Central memory CD4-positive, alpha-beta T cell (primary cell): ENCODE measurements at places on chromosomes 16 and 17.

GRCh38 chr16:30482366-30482765 is 9.8 kb downstream of the ITGAL start:
- DNase-seq, result no peak

GRCh38 chr17:82419540-82419939 is 1.2 kb upstream of the OGFOD3 start:
- DNase-seq, result no peak

DNA sequence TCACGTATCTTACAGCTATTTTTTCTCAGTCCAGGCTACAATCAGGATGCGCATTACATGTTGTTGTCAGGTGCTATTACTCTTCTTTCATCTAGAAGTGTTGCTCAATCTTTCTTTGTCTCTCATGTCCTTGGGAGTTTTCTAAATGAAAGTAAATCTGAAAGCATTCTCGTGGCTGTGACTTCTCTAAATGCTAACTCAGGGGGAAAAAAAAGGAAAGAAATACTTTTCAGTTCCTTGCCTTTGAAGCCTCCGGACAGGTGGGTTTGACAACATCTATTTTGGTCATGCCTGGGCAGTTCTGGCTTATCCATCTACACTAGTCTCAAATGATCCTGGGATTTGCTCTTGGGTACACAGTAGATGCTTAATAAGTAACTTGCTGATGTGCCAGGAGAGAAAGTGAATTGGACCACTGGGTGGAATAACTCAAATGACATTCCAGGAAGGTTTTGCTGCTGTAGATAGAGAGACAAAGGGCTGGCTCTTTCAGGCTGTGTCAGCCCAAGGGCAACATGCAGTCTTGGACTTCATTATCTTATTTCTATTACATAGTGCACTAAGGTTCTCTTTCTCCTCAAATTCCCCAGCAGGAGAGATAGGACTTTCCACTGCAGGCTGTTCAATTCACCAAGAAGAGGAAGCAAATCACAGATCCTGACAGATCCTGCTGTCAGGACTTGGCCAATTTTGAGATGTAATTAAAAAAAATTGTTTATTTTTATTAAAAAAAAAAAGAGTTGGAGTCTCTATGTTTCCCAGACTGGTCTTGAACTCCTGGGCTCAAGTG is 63.6 kb upstream of the NFAT5 start:
- DNase-seq, result no peak

DNA sequence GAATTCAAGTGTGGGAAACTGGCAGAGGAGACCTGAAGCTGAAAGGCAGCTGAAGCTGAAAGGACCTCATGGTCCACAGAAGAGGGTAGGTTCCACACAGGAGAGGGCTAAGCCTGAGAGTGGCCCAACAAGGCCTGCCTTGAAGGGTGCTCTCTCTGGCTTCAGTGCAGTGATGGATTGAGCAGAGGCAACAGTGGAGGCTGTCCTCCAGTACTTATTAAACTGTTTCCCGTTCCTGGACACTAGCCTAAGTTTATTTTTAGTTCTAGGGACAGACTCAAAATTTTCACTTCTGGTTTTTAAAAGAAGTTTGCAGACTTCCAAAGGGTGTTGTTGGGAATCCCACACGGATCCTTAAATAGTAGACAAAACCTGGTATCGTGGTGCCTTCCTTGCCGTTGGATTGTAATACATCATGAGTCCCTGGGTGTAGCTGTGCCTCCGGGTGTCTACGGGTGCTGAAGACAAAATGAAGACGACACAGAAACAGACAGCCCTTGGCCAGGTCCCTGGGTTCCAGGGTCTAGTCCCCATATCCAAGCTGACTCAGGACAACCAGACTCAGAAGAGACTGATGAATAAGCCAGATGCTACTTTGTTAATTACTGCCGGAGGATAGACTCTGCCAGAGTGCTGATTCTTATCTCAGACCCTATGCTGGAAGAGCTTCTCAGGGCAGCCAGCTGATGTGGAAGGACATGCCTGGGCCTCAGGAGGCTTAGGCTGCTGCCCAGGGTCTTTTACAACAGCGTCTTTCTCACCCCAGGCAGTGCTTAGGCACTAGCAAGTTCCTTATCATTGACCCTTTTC is 7.1 kb upstream of the CMTM4 start:
- no peak for DNase-seq

DNA sequence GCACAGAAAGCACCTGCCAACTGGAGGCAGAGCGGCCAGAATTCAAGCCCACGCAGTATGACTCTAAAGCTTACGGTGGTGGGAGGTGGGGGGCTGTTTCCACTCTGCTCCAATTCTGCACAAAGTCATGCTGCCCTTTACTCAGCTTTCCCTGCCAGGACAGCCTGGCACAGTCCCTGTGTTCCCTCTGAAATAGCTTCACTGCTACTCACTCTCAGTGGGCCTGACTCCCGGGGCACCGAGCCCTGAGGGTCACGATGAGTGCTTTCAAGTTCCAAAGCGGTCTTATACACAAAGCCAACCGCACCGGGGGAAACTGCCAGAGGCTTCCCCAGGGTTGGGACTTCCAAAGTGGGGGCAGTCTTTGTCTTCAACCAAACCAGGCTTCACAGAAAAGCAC is 306.1 kb upstream of the XYLT1 start:
- no peak for DNase-seq

DNA sequence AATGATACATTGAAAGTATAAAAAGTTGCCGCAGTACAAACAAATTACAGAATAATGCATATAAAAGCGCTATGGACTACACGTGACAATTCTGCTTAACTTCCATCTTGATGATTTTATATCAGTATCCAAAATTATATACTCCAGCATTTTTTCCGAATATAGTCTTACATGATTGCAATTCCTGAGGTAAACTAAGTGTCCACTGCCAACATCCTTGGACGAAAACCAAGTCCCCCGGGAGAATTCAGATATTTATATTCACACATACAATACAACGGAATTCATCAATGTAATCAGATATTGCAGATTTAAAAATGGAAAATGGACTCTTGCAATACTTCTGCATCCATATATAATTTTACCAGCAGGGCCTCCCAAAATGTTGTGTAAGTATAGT is 8.9 kb upstream of the MYH11 start:
- no peak for DNase-seq

GRCh38 chr17:16448490-16448889 is 33.1 kb downstream of the TRPV2 start:
- no peak for DNase-seq

DNA sequence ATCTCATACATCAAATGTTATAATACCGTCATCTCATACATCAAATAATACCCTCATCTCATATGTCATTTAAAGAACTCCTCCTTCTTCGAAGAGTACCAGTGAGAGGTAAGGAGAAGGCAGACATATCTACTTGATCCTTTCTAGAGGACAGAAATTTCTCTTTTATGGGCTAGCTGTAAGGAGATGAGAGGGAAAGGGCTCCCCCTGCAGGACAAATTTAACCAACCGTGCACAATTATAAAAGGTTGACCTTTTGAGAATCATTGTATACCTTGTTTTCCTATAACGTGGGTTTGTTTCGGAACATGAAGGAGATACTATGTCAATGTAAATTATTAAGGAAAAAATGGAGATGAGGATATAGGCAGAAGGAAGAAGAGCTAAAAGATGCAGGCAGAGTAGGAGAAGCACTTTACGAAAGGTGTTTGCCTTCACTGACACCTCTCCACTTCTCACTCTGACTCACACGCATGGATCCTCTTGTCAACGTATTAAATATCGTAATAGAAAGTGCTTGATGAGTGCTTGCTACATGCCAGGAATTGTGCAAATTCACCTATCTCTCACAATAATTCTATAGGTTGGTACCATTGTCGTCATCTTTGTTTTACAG is 465.9 kb upstream of the ERCC4 start:
- no peak for DNase-seq

DNA sequence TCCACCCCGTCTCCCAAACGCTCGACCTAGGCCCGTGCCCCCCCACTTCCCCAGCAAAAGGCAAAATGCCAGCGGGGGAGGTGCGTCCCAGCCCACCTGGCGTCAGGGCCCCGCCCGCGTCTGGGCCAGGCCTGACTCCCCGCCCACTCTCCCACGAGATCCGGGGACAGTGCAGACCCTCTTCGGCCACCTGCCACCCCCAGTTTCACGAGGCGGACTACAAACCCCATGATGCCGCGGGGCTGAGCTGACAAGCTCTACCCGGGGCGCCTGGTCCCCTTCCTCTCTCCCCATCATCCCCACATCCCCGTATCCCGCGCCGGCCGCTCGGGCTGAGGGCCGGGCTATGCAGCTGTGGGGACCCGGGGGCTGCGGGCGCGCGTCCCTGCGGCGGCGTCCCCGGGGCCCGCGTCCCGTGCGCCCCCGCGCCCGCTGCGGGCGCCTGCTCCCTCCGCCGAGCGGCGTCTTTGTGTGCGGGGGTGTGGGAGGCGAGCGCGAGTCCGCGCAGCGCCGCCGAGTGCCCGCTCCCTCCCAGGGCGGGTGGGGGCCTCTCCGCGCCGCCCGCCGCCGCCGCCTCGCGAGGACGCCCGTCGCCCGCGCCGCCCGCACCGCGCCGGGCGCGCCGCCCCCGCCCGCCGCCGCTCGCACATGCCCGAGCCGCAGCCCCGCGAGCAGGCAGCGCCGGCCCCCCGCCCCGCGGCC is at the start of gene ANKRD13B:
ANKRD13B (plus strand) TSS at position 283 of the 702 bp plus-strand sequence. CDS start 490 bp downstream, outside the sequence.
- DNase-seq, result no peak

DNA sequence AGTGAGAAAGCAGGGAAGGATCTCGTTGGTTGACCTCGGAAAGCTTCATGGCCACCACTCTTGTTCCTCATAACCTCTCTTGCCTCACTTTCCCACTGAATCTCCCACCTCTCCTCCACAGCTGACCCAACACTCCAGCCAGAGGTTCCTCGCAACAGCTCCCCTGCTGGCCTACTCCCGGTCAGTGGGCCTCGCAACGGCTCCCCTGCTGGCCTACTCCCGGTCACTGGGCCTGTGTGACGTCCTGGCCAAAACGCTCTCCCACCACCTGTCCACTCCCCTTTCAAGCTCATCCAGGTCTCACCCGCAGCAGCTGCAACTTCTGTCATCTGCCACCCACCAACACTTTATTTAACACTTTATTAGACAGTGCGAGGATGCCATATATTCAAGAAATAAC is 149.1 kb downstream of the VPS53 start:
- no peak for DNase-seq

DNA sequence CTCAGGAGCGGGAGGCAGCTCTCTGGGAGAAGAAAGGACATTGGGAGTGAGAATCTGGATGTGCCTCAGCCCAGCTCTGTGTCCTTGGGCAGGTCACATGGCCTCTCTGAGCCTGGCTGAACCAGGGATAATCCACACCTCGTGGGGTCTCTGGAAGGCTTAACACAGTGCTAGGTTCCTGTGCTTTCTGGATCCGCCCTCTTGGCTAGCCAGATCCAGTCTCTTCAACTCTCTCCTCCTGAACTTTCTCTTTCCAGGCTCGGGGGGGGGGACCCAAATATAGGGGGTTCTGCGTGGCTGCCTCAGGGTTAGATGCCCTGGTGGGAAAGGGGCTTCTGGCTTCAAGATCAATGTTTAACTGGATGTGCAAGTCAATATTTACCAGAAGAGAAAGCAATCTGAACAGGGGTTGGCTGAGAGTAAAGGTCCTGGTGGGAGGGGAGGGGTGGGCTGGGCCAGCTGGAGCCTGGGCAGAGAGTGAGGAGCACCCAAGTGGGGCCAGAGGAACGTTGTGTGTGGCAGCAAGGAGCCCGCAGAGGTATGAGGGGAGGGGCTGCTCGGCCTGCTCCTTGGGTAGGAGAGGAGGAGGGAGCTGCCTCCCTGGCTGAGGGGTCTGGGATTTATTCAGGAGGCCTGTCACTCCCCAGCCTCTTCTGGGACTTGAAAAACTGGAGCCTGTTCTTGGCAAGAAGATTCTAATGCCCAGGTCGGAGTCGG is at the start of gene SERPINF2:
SERPINF2 (plus strand) TSS at position 501 of the 717 bp plus-strand sequence. CDS start 2,125 bp downstream, outside the sequence.
- no peak for DNase-seq

DNA sequence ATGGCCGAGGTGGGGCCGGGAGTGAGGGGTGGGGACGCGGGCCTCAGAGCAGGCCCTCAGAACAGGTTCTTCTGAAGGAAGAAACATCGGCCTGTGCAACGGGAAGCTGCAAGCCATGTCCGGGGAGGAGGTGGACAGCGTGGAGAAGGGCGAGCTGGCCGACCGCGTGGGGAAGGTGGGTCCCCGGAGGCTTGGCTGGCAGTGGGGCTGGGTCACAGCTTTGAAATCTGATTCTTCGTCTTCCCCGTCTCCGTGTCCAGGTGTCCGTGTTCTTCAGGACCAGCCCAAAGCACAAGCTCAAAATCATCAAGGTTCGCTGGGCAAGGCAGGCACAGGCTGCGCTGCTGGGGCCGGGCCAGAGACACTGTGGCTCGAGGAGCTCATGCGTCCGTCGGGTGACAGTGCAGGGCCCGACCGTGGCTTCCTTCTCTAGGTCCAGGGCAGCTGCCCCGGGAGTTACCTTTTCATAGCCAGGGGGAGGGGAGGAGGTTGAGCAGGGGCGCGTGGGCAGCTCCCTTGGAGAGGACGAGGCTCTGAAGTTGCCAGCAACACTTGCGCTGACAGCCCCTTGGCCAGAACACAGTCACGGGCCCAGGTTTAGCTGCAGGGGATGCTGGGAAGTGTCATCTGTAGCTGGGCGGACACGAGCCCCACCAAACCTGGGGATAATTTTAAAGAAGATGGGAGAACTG is 51.3 kb downstream of the MEAK7 start:
- no peak for DNase-seq

- DNase-seq, result no peak
Measured at GRCh38 chr17:37043201-37043600, 94.4 kb downstream of the AATF start.

DNA sequence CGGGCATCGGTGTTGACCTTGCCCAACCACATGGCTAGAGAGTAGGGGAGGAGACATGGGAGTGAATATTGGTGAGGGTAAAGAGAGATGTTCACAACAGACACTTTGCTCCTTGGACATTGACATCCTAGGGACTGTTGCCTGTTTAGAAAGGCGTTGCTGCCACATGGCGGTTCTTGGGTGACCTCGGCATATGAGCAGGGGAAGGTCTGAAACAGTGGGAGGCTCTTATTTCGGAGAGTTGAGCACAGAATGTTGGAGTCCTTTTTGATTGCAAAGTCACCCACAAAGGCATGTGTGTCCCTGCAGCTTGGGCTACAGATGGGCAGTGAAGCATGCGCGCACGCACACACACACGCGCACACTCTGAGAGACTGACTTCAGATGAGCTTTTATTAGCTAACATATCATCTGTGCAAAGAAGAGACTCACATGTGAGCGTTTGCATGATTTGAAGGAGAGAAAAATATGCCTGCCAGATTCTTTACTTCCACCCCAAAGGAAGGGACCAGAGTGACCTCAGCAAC is 104.4 kb downstream of the SHISA9 start:
- DNase-seq, result no peak

- peak; percentile 60 for DNase-seq
Measured at GRCh38 chr16:27426423-27427408, 24.7 kb downstream of the IL21R start.

DNA sequence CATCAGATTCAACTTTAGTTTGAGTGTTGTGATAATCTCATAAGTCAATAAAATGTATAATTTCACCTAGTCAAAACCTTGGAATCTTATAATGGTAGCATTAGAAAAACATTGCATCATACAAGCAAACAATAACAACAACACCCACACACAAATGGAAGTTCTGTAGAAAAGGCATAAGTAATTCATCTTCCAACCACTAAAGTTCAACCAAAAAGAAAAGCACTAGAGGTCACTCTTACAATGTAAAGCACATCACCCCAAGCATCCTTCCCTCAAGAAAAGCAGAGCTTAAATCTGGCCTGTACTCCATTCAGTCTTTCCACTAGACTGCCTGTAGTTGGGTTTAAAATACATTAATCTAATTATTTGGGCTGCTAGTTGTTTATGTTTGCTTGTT is 1.8 kb downstream of the CNTNAP4 start:
- no peak for DNase-seq

GRCh38 chr16:86590501-86591144 is 12.3 kb downstream of the FOXL1 start:
- no peak for DNase-seq

GRCh38 chr17:32648450-32648849 is 161.7 kb downstream of the CDK5R1 start:
- DNase-seq, result no peak

GRCh38 chr17:69009930-69010329 is 50.8 kb downstream of the ABCA9 start:
- DNase-seq, result no peak
